ENCODE measurements at places on chromosomes 11 and 22.
A peak's percentile ranks its signal among the peaks of the same experiment; 100 is the strongest.

- DNase-seq = no peak
These were observed 3.7 kb upstream of the MIEF1 start for GRCh38 chr22:39498368-39498767.

- DNase-seq = no peak
These were observed 432.2 kb downstream of the RAB38 start for GRCh38 chr11:87743007-87743406.

- DNase-seq = no peak
These were observed 69.5 kb upstream of the CSNK2A3 start for GRCh38 chr11:11422411-11423128.

DNA sequence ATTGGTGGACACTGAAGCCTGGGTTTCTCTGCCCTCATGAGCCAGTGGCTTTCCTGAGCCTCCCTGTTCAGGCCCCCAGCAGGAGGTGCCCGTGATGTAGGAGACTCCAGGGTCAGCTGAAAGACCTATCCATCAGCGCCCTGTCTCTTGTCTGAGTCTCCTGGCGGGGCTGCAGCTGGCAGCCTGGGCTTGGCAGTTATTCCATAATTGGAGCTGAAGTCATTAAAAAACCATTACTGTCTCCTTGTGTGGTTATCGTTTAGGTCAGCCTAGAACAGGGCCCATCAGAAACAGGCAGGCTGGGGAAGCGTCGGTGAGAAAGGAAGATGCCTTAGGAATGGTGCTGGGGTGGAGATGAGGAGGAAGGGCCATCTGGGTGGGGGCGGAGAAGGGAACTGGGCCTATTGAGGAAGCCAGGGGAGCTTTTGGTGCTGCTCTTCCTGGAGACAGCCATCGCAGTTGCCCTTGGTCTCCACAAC is 5.0 kb downstream of the TUB start:
- DNase-seq = no peak

GRCh38 chr22:25668437-25668836 is 73.6 kb upstream of the MYO18B start:
- DNase-seq = no peak

GRCh38 chr11:63766531-63767235 is 1.9 kb downstream of the ZFTA start:
- DNase-seq = peak; percentile 28

- no peak for DNase-seq
These were observed 871 bp downstream of the BDNF start for GRCh38 chr11:27699242-27699925.

- DNase-seq = no peak
These were observed 7.8 kb upstream of the POLR3H start for GRCh38 chr22:41551877-41552582.

GRCh38 chr22:44357296-44357965 is 44.7 kb upstream of the SHISAL1 start:
- no peak for DNase-seq

- peak; percentile 54 for DNase-seq
These were observed 1.4 kb downstream of the TMEM80 start for GRCh38 chr11:696955-697491.

DNA sequence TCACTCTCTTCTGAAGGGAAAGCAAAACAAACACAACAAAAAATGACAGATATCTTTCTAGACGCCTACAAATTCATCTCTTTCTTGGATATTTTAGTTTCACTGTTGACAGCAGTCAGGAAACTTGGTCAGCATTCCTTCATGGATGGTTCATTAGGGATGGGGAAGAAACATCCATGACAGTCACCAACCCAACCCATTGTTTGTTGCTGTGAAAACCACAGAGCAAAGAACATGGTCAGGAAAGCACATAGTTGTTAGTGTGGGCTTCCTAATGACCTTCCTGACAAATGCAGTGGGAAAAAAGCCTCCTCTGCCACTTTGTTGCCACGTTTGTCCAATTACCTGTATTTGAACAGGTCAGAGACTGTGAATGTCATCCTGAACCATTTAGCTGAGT is 139.8 kb upstream of the SNX19 start:
- DNase-seq = no peak

DNA sequence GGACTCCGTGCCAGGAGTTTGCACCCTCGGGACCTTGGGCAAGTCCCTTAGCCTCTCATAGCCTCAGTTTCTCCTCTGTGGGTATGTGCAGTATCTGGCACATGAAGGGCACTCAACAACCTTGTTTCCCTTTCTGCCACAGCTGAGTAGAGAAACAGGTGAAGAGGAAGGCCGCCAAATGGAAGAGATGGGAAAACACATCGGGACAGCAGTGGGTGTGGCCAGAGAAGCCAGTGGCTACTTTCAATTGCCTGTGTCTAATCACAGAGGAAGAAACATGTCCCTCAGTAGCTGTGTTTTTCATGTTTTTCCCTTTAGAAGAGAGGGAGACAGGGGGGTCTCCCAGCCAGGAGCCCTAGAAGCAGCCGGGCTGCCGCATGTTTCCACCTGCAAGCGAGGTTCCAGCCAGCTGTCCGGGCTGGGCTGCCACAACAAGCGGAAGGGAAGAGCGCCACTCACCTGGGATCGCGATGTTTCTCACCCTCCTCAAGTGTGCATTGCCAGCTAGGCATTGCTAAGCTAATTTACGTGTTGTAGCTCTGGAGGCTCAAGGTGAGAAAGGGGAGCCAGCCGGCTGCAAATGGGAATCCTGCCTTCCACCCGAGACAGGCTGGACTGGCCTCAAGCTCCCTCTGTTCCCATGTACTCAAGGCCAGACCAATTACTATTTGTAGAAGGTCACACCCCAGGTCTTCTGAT is 16.7 kb downstream of the ASPHD2 start:
- DNase-seq = no peak

DNA sequence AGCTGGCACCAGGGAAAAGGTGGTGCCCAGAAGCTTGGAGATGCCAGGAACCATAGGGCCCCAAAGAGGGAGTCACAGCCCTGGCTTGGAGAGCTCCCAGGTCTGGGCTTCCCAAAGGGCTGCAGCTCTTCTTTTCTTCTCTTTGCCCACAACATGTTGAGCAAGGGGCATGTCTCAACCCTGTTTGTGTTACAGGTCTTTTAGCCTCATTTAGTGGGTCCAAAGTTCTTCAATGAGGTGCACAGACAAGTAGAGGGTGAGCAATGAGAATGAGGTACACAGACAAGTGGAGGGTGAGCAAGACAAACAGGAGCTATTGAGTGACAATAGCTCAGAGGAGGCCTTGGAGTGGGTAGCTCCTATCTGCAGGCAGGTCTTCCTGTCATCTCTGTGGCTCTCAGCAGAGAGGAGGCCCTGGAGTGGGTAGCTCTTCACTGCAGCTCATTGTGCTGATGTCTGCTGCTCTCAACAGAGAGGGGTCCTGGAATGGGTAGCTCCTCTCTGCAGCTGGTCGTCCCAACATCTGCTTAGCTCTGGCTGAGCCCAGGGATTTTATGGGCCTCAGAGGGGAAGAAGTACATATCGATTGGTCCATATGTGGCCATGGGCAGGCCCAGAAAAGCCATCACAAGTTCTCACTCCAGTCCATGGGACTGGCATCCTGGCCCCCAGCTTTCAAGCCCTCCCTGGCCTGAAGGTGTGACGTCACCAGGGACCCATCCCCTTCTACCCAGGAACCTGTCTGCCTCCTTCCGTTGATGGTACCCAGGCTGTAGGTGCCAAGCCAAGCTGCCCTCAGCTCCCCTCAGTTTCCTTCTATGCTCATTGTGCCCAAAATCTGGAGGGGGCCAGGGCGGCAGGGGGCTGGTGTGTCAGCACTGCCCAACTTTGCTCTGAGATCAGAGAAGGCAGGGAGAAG is 34.9 kb downstream of the WBP2NL start:
- no peak for DNase-seq

GRCh38 chr11:26806219-26806618 is 84.4 kb upstream of the SLC5A12 start:
- no peak for DNase-seq

DNA sequence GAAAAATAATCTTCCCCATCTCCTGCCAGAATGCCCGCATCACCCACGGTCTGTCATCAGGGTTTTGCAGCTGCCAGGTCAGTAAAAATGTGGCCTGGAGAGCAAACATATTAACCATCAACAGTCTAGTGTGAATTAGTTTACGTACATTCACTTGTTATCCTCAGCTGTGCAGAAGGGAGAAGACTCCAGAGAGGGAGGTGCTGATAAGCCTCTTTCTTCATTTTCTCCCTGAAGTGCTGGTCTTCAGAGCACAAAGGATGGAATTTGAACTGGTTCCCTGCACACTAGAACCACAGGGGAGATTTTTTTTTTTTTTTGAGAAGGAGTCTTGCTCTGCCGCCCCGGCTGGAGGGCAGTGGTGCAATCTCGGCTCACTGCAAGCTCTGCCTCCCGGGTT is 8.2 kb downstream of the FGF19 start:
- no peak for DNase-seq

DNA sequence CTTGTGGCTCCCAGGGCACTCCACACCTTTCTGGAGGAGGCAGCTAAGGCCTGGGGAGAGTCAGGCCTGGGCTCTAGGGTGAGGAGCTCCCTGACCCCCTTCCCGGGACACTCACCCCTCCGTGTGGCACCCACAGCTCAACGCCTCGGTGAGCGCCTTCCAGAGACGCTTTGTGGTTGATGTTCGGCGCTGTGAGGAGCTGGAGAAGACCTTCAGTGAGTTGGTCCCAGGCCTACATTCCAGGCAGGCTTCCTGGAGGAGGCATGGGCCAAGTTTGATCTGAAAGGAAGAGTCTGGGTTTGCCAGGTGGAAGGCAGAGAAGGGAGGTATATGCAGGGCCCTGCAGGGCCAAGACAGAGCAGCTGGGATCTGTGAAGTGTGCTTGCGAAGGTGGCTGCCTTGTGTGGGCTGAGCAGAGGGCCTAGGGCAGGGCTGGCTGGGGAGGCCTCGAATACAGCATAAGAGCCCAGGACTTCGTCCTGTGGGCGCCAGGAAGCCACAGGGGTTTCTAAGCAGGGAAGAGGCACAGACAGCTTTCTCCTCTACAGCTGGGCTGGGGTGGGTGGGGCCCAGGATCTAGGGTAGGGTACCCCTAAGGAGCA is 2.9 kb downstream of the TCIRG1 start:
- DNase-seq = no peak

GRCh38 chr11:117278347-117278746 is 12.8 kb upstream of the BACE1-AS start:
- DNase-seq = no peak

GRCh38 chr11:468493-468892 is 18.4 kb downstream of the PTDSS2 start:
- no peak for DNase-seq

DNA sequence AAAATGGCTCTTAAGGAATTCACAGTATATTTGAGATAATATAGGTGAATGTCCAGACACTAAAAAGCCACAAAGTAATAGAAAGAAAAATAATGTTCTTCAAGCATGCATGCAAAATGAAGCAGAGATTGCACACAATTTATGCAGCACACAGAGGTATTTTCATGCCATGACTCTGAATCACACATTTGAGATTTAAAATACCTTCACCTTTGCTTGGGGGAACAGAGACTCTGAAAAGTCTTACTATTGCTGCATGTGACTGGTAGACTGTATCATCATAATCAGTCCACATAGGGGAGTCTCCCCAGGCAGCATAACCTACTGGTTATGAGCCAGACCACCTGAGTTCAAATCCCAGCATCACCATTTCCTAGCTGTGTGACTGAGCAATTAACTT is 96.2 kb downstream of the RCN1 start:
- no peak for DNase-seq

DNA sequence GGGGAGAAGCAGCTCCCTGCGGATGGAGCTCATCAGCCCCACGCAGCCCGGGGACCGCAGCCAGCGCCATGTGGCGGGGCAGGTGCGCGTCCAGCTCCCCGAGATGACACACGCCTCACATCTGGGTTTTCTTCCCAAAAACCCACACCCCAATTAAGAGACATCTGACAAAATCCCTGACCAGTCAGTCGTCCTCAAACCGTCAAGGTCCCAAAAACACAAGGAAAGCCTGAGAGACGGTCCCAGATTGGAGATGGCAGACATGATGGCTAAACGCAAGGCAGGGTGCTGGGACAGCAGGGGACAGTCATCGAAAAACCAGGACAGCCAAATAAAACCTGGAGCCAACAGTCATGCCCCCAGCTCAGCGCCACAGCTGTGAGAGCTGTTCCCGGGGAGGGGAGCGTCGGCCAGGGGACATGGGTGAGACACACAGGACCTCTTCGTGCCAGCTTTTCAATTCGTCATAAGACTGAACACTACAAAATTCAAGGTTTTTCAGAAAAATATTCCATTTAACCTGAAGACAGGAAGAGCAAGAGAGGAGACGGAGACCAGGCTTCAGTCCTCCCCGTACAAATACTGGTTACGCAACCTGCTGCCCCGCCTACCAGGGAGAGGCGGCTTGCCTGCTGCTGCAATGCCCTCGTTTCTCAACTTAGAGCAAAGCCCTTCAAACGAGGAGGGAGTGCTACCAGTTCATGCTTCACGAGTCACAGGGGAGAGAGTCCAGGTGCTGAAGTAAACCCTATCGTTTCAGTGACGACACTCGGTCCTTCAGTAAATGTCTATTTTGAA is 10.5 kb downstream of the TOLLIP start:
- DNase-seq = no peak

- no peak for DNase-seq
These were observed 279.7 kb downstream of the CADM1 start for GRCh38 chr11:115224551-115224950.

- no peak for DNase-seq
These were observed 118.1 kb downstream of the ATM start for GRCh38 chr11:108340973-108341372.

- DNase-seq = no peak
These were observed 51.9 kb upstream of the KCNQ1OT1 start for GRCh38 chr11:2751523-2752203.

DNA sequence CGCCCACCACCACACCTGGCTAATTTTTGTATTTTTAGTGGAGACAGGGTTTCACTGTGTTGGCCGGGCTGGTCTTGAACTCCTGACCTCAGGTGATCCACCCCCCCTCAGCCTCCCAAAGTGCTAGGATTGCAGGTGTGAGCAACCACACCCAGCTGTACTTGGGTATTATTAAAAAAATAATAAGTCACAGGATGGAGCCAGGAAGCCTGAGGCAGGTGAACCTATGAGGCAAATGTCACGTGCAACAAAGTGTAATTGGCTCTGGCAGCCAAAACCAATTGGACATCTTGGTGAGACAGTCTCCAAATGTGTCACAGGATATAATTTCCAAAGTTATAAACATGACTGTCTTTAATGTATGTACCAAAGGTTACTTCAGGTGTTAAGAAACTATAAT is 24.0 kb upstream of the MALAT1 start:
- DNase-seq = no peak

DNA sequence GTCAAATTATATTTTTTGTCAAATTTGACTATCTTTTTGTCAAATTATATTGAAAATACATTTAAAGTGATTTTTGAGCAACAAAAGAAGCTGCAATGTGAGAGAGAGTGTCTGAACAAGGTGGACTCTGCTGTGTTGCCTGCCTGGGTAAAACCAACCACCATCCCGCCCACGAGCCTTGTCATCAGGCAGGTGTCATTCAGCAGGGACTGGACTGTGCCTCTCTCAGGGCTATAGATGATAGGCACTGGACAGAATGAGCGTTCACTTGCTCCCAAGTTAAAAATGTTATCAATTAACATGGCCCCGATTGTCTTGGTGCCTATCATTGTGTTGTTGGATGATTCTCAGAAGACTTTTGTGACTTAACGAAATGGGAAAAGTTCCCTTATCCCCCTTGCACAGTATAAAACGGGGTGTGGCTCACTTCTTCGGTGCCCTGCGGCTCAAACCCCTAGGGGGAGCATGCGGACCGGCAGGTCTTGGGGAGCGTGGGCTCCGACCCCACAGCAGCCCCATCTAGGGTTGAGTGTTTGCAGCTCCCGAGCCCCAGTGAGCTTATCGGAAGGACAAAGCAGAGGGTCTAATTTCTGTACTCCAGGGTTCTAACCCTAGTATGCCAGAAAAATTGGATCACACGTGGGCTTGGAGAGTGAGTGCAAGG is 1.7 kb downstream of the APOL5 start:
- no peak for DNase-seq
